Left cardiac atrium (tissue), 4 donors: ENCODE measurements at places on chromosomes 11 and 22. TPM values are rescaled to one million over a fixed set of nuclear protein-coding genes. Genes with fewer than 3 reads are reported as not detected.

RHOD gene
- total RNA-seq = 42.8 TPM

KCNQ1OT1 gene
- total RNA-seq = 0.59 TPM

MMP13 gene
- not detected for total RNA-seq

C11orf42 gene
- not detected for total RNA-seq

CEP126 gene
- 3.8 TPM for total RNA-seq

- no peak for DNase-seq
Measured at GRCh38 chr22:46758121-46758520, 4.3 kb upstream of the TBC1D22A start.

DNA sequence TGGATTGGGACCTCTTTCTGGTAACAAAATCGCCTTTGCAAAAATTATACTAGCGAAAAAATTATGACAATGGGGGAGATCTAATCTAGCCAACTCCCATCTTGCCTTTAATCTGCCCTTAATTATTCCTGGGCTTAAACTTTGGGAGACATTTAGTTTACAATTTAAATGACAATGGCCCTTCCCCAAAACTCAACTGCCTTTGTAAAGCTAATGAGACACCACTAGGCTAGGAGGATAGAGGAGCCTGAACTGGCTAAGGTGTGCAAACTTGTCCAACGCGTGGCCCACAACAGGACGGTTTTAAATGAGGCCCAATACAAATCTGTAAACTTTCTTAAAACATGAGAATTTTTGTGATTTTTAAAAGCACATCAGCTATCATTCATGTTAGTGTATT lies 67.3 kb downstream of the RSF1 start:
- DNase-seq = no peak
